ENCODE measurements at places on chromosomes 3 and 15.

- DNase-seq, result no peak
Observed at GRCh38 chr15:101124731-101125451, 127.0 kb downstream of the CHSY1 start.

GRCh38 chr15:63985221-63986184 is 60.8 kb downstream of the DAPK2 start:
- DNase-seq, result no peak

- no peak for DNase-seq
Observed at GRCh38 chr3:72093270-72093991, 308.5 kb upstream of the PROK2 start.

DNA sequence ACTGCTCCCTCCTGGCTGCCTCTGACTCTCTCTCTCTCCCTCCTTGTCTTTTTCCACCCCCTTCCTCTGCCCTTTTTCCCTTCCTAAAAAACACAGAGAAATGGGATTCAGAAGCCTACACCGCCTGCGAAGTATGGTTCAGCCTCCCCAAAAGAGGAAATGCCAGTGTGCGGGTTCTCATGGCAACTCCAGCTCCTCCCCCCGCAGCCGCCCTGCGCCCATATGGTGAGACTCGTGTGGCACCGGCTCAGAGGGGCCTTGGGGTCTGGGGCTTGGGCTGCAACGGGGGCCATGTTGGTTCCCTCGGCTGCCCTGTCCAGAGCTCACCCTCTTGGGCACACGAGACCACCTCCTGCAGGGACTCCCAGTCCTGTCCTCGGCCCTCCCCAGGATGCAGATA is 23.6 kb upstream of the LINGO1 start:
- DNase-seq, result no peak

- DNase-seq, result no peak
Observed at GRCh38 chr15:57377478-57377847, 1.2 kb downstream of the CGNL1 start.

DNA sequence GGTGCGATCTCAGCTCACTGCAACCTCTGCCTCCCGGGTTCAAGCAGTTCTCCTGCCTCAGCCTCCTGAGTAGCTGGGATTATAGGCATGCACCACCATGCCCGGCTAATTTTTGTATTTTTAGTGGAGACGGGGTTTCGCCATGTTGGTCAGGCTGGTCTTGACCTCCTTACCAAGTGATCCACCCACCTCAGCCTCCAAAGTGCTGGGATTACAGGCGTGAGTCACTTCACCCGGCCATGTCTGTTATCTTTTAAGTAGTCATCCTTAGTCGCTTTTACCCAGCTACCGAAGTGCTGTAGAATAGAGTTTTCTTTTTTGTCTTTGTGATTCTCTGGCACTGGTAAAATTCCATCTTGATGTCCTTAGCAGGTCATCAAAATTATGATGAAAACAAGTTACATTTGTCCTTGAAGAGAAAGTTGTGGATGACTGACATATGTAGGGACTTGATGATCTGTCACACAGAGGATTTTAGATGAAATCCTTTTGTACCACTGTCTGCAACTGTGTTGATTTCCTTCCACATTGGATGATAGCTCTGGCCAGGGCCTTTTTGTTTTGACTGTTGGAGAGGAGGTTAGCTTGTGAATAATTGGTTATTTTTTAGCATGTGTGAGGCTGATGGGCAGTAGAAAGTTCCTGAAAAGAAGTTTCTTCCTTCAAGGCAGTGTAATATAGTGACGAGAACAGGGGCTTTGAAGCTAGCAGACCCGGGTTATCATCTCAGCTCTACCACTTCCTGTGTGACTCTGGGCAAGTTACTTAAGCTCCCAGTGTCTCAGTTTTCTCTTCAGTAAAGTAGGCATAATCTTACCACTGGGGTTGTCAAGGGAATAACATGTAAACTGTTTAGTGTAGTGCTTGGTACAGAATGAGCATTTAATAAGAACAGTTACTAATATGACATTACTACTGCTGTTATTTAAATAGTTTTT is 18.8 kb downstream of the ATG7 start:
- no peak for DNase-seq

GRCh38 chr3:155078711-155079467 is 1.2 kb upstream of the MME start:
- DNase-seq, result no peak

DNA sequence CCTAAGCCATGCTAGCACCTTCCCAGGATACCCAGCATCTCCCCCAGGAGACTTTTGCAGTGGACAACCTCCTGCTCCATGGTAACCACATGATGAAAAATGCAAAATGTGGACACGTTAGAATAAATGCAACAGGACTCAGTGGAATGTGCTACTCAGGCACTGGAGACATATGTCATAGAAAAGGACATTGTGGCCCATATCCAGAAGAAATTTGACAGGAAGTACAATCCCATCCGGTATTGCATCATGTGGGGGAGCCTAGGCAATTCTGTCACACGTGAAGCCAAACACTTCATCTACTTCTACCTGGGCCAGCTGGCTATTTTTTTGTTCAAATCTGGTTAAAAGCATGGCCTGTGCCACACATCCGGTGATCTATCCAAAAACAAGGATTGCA is 227.2 kb upstream of the GPR149 start:
- no peak for DNase-seq

DNA sequence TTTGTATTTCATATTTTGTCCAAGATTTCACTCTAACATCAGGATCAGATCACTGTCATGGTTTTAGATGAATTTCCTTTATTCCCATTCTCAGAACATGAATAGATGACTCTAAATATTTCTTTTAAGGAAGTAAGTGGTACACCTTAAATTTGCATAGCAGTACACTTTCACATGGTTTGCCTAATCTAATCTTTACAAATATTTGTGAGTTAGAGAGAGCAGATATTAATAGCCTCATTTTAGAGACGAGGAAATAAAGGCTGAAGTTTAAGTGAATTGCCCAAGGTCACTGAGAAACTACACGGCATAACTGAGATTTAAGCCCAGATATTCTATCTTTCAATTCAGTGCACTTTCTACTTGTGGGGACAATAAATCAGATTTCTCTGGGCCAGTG is 14.2 kb downstream of the TERC start:
- DNase-seq, result no peak

DNA sequence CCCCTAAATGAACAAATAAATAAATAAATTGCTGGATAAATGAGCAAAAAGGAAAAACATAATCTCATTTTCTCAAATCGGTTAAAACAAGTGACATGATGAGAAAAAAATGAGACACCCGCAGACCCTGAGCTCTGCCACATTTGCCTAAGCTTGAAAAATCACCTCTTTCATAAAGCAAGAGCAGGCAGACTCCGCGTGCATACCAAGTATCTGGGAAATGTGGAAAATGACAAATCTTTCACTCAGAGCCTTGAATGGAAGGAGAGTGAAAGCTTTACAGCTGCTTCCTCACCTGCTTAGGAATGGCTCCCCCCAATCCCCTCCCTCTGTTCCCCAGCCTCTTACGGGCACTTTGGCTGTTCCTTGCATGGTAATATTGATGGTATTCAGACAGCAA is 355.5 kb upstream of the SUCLG2 start:
- no peak for DNase-seq

GRCh38 chr3:170992854-170993253 is 33.7 kb downstream of the SLC2A2 start:
- no peak for DNase-seq

Measured in GM13977 (cell line).